ENCODE measurements at places on chromosomes 3 and 15. TPM values are rescaled to one million over a fixed set of nuclear protein-coding genes. Genes with fewer than 3 reads are reported as not detected.

NPRL2 gene
- polyA plus RNA-seq, result 16.2 TPM

P3H2 gene
- polyA plus RNA-seq, result not detected

PXK gene
- polyA plus RNA-seq, result 25.3 TPM

SIN3A gene
- 31.5 TPM for polyA plus RNA-seq

FOXL2 gene
- not detected for polyA plus RNA-seq

CHRNA5 gene
- polyA plus RNA-seq, result 0.54 TPM

TUBGCP4 gene
- 11.7 TPM for polyA plus RNA-seq

SLC26A6 gene
- polyA plus RNA-seq, result 7.3 TPM

SERINC4 gene
- 0.89 TPM for polyA plus RNA-seq

LARP6 gene
- 9.7 TPM for polyA plus RNA-seq

SLC35A5 gene
- 50.9 TPM for polyA plus RNA-seq

TMEM212 gene
- 0.16 TPM for polyA plus RNA-seq

ZNF660 gene
- polyA plus RNA-seq, result 4.8 TPM

NGLY1 gene
- 37.6 TPM for polyA plus RNA-seq

TNFSF10 gene
- 7.7 TPM for polyA plus RNA-seq

ITGA11 gene
- 3.7 TPM for polyA plus RNA-seq

DAZL gene
- not detected for polyA plus RNA-seq

ZSCAN2 gene
- polyA plus RNA-seq, result not detected

COL8A1 gene
- polyA plus RNA-seq, result 0.40 TPM

CA12 gene
- polyA plus RNA-seq, result not detected

ROPN1B gene
- polyA plus RNA-seq, result 1.0 TPM

TMEM40 gene
- 25.6 TPM for polyA plus RNA-seq

ROPN1 gene
- polyA plus RNA-seq, result 0.21 TPM

SGO1 gene
- polyA plus RNA-seq, result 8.2 TPM

CD86 gene
- 2.5 TPM for polyA plus RNA-seq

KLHDC8B gene
- polyA plus RNA-seq, result 98.8 TPM

CFAP20DC gene
- 1.1 TPM for polyA plus RNA-seq

FBXW12 gene
- polyA plus RNA-seq, result 0.29 TPM

GPR149 gene
- 0.35 TPM for polyA plus RNA-seq

TP63 gene
- polyA plus RNA-seq, result 24.9 TPM

LAMB2 gene
- polyA plus RNA-seq, result 388 TPM

SLC28A2 gene
- 0.27 TPM for polyA plus RNA-seq

GOLGA6B gene
- 0.09 TPM for polyA plus RNA-seq

ACTRT3 gene
- 2.6 TPM for polyA plus RNA-seq

SLC12A8 gene
- polyA plus RNA-seq, result 1.2 TPM

GPD1L gene
- 19.3 TPM for polyA plus RNA-seq

P2RY13 gene
- polyA plus RNA-seq, result 1.3 TPM

BOC gene
- polyA plus RNA-seq, result 35.5 TPM

AMT gene
- polyA plus RNA-seq, result 7.3 TPM

SUSD5 gene
- polyA plus RNA-seq, result 1.8 TPM

CYP1A1 gene
- not detected for polyA plus RNA-seq

SLC51A gene
- 8.2 TPM for polyA plus RNA-seq

NR2C2 gene
- polyA plus RNA-seq, result 47.3 TPM

HAPLN3 gene
- polyA plus RNA-seq, result 5.6 TPM

CXCR6 gene
- polyA plus RNA-seq, result 0.61 TPM

REC114 gene
- polyA plus RNA-seq, result not detected

PLS1 gene
- 0.75 TPM for polyA plus RNA-seq

CD96 gene
- polyA plus RNA-seq, result 0.34 TPM

SMCO1 gene
- 0.79 TPM for polyA plus RNA-seq

All from muscle of arm (tissue), 14 donors.